ENCODE measurements at places on chromosomes 12 and 14.

DNA sequence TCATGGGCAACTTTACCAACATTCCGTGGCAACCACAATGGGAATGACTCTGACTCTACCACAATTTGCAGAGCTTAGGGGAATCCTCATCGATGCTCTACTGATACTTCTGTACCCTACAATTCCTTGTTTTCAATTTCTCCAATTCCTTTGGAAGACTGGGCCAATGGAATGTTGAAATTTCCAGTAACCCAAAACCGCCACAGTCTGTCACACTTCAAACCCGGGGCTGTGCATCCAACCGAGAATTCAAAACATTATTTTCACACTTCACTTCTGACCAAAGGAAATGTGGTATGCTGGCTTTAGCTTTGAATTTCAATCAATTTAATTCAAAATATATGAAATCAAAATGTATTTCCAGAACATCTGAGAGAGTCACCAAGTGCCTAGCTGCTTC is 951.4 kb downstream of the VRK1 start:
- no peak for DNase-seq

- no peak for DNase-seq
Observed at GRCh38 chr12:76945867-76946266, 67.0 kb upstream of the CSRP2 start.

DNA sequence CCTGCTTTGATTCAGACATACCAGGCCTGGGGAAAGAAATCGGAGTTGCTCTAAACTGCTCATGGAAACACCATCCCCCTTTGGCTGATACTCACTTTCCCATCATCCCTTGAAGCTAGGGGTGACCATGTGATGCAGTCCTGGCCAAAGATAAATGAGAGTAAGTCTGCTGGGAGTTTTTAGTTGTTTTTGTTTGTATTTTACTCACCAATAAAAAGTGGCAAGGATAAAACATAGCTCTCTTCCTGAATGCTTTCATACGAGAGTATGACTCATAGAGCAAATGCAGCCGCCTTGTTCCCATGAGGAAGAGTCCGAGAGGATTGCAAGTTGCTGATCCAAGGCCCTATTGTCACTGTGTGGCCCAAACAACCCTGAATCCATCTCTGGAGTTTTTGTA is 126.4 kb upstream of the TMEM132C start:
- DNase-seq: no peak

DNA sequence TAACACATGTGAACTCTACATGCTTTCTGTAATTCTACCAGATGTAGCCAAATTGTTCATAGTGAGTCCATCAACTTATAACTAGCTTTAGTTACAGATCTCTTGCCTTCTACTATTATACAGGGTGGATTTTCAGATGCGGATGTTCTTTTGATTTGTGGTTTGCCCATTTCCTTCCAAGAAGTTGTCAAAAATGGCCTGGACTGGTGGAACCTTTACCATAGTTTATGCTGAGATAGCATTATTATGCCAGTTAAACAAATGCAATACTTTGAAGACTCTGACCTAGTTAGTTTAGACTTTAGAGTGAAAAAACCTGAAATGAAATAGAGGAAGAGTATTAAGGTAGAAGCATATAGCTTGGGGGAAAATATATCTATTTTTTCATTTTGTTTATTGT is 27.4 kb upstream of the CFL2 start:
- DNase-seq: no peak

GRCh38 chr14:83017296-83017695 is 1483.6 kb upstream of the SEL1L start:
- no peak for DNase-seq

GRCh38 chr14:33499687-33500086 is 451.2 kb downstream of the EGLN3 start:
- DNase-seq: no peak

DNA sequence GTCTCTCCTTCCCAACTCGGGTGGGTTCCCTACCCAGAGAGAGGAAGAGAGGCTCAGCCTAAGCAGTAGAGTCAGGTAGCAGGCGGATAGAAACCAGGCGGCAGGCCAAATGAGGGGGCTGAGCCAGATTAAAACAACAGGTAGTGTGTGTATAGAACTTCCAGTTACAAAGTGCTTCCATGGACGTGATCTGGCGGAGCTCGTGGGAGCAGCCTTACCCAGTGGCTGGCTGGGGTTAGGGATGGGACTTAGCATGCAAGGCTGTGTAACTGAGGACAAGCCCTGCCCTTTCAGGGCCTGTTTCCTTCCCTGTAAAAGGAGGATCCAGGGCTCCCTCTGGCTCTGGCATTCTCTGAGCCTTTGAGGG is 8.3 kb downstream of the KRT80 start:
- no peak for DNase-seq

DNA sequence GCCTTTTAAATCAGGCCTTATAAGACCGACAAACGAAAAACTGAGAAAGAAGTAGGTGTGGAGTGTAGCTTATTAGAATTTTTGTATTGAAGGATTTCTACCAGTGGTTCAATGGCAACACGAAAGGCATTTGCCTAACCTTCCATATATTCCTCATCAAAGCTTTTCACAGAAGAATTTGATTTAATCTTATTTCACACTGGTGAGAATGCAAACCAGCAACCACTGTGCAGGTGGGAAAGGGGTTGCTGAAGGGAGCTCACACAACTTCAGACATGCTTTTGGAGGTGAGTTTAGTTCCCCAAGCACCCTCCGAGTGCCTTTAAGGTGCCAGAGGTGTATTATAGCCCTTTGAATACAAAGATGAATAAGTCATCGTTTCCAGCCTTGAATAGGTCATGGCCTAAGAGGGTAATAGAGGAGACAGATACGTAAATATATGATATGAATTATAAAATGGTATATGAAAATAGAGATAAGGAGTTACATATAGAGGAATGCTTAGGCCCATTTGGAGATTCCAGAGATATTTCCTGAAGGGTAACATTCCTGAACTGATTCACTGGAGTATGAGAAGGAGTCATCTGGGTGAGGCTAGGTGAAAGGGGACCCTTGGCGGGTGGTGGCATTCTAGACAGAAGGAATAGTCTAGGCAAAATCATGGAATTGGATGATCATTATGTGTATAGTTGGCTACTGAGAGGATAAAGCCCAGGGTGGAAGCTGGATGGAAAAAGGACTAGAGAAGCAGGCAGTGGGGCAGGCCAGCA is 6.4 kb downstream of the ERP27 start:
- DNase-seq: no peak

DNA sequence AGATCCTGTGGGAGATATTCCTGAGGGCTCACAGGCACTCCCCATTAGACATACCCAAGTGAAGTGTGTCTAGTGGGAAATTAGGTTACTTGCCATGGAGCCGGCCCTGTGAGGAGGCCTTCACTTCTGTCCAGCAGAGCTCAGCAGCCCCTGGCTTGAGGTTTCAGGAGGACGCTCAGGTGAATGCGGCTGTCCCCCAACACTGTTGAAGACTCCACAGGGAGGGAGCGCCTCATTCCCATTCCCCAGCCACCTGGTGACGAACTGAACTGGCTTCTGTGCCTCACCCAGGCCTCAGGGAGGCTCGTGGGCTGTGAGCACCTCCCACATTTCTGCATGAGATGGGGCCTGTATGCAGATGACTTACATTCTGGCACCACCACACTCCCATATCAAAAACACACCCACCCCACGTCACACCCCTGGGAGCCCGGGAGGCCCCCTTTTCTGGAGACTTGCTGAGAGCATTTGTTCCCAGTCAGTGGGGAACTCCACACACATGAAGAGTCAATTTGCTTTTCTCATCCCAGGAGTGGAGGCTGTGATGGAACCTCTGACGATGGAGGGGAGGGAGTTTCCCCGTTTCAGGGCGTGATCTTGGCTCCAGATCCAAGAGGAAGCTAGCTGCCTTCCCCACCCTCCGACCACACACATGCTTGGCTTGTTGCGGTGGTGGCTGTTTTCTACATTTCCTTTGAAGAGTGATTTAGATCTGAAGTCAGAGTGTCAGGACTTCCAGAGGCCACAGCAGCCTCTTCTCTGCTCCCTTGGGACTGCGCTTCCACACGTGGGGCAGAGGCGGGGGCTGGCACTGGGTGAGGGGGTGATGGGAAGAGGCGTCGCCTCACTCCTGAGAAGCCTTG is 120.7 kb downstream of the ADGRD1 start:
- DNase-seq: no peak

GRCh38 chr12:915090-915489 is 34.4 kb downstream of the RAD52 start:
- no peak for DNase-seq

- DNase-seq: no peak
Observed at GRCh38 chr12:9796971-9797370, 30.3 kb upstream of the KLRF1 start.

DNA sequence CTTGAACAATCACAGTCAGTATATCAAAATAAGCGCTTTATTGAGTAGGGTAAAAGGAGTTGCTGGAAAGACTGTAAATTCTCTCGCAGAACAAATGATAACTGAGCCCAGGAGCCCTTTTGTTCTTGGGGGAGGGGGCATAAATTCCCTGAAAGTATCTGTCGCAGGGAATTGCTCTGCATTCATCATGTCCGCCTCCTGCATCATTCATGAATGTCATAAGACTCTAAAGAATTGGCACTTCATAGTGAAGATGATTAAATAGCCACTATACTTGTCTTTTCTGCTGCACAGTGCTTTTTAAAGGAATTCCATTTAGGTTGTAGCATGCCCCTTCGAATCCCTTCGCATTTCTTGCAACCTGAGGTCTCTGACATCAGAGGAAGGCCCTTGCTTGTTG is 762.3 kb downstream of the DIO2 start:
- DNase-seq: no peak

GRCh38 chr14:32022525-32022924 is 54.6 kb upstream of the ARHGAP5 start:
- DNase-seq: no peak

- DNase-seq: no peak
Observed at GRCh38 chr14:22580625-22581024, 8.4 kb downstream of the DAD1 start.
